Fibroblast of the aortic adventitia (primary cell): ENCODE measurements at places on chromosomes 6 and 20. TPM values are rescaled to one million over a fixed set of nuclear protein-coding genes. Genes with fewer than 3 reads are reported as not detected.

The GSTA3 gene
- total RNA-seq = not detected in 2 replicates

The LIN28B gene
- total RNA-seq = not detected in 2 replicates

The DCDC2 gene
- total RNA-seq = not detected in 2 replicates

The HLA-DRB5 gene
- total RNA-seq = not detected in 2 replicates

The TCP11 gene
- 0.36 TPM in 1 of 2 replicates, not detected in the other for total RNA-seq

The TPBG gene
- total RNA-seq = 34.6 and 101 TPM in 2 replicates
